ENCODE measurements at places on chromosomes 13 and 19. TPM values are rescaled to one million over a fixed set of nuclear protein-coding genes. Genes with fewer than 3 reads are reported as not detected.

Gene OR7C1
- not detected for polyA plus RNA-seq

Gene TNFSF13B
- polyA plus RNA-seq, result 0.13 TPM

Gene ZNF419
- 4.4 TPM for polyA plus RNA-seq

Gene FBN3
- polyA plus RNA-seq, result not detected

Gene C19orf33
- 1,152 TPM for polyA plus RNA-seq

Gene TRAPPC6A
- polyA plus RNA-seq, result 7.8 TPM

Gene ACP5
- polyA plus RNA-seq, result 15.0 TPM

Gene SNRNP70
- polyA plus RNA-seq, result 199 TPM

Gene ZIK1
- 2.5 TPM for polyA plus RNA-seq

Gene KEAP1
- polyA plus RNA-seq, result 57.2 TPM

Gene OR4F17
- not detected for polyA plus RNA-seq

Gene KCTD12
- polyA plus RNA-seq, result 6.5 TPM

Gene PGLYRP1
- not detected for polyA plus RNA-seq

Gene EFNA2
- polyA plus RNA-seq, result not detected
